ENCODE measurements at places on chromosomes 7 and 10.

DNA sequence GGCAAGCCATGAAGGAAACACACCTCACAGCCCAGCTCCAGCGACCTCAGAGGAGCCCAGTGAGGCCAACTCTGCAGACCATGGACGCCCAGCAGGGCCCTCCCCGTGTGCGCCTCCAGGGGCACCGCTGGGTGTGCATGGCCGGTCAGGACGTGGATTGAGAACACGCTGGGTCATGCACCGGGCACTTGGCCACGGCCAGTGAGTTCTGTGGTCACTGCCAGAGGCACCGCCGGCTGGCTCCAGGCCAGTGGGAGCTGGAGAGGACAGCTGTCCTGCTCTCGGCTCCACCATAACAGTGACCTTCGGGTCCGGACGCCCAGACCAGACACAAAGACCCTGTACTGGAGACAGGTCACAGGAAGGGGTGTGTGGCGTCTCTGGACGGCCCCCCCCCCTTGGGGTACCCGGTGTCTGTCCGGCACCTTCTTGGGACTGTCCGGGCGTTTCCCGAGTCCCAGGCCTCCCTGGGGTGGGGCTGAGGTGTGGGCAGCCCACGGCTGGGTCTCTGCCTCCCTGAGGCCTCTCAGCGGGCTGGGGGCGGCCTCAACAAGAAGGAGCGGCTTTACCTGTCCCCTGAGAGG, 50.4 kb upstream of the NKX6-2 start:
- DNase-seq, result no peak

- no peak for DNase-seq
Measured at GRCh38 chr10:23478570-23478969, 39.7 kb downstream of the OTUD1 start.

DNA sequence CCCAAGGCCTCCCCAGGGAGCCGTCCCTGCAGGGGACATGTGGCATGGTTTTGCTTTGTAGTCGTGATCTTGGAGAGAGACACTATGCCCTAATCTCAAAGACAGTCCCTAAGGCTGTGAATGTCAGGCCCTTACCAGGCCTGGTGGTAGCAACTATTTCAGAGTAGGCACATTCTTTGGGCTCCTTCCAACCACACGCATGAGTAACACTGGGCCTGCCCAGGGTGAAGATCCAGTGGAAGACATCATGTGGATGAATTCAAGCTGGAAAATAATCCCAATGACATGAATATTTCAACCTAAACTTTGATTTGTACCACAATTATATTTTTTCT, 39.5 kb upstream of the INSIG1 start:
- no peak for DNase-seq

DNA sequence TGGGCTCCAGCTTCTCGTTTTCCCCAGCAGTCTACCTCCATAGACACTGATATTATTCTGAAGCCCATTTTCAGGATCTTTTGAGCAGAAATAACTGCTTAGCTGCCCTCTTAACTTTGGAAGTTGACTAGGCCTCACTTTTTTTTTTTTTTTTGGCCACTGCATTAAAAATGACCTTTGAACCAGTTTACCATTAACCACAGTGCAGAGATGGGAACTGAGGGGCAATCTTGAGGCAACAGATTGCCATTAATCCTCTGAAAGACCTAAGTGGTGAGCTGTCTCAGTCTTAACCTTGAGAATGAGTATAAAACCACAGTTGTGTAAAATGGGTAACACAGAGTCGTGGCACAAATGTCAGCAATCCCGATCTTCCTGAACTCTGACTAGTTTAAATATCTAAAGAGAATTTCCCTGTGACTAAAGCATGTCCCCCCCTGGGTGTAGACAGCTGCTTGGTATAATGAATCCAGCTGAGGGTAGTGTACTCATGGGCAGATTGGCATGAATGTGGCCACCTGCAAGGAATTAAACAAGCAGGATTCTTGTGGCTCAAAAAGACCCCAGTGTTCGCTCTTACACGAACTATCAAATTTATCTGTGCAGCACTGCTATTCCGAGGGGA, 46.1 kb upstream of the FMC1 start:
- no peak for DNase-seq

DNA sequence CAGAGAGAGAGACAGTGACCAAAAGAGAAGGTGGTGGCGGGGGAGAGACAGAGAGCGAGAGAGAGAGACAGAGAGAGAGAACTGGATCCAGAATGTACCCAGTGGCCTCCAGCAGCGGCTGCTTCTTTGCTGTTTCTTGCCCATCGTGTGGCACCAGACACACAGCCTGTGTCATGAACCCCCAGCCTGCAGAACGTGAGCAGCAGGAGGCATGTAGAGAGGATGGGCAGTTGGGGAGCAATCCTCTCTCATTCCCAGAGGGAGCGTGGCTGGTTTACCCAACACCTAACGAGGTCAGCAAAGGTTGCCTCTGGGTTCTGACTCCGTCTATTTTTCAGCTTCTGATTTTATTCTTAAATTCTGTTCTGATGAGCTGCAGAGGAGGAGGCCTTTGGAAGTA, 168.1 kb downstream of the ADARB2 start:
- DNase-seq, result no peak

DNA sequence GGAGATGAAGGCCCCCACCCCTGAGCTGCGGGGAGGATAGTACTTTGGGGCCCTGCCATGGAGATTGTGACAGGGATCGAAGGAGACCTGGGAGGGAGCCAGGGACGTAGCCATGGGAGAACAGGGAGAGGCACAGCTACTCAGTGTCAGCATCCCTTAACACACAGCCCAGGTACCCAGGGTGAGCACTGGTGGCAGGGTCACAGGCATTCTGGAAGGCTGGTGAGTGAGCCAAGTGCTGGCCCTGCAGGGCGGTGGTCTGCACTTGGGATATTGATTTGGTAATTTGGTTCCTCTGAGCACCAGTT, 39.8 kb downstream of the VWA2 start:
- no peak for DNase-seq

DNA sequence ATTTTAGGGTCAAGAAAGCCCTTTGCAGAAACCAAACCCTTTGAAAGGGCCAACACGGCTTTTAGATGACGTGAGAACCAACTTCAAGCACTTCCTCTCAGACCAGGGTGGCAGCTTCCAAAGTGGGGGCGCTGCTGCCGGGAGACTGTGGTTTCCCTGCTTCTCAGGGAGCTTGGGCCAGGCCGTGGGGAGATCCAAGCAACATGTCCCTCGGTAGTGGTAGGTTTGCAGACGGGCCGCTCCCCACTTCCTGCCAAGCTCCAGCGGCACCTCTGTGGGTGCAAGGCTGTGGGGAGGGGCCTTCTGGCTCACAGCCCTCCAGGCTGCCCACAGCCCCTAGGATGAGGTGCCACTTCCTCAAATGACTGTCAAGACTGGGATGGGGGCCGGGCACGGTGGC, 132.4 kb downstream of the FAM53B start:
- DNase-seq, result no peak

GRCh38 chr10:102274062-102274461, 28.7 kb downstream of the GBF1 start:
- DNase-seq, result no peak

- DNase-seq, result no peak
Measured at GRCh38 chr10:79147306-79147705, 78.5 kb downstream of the ZMIZ1 start.

DNA sequence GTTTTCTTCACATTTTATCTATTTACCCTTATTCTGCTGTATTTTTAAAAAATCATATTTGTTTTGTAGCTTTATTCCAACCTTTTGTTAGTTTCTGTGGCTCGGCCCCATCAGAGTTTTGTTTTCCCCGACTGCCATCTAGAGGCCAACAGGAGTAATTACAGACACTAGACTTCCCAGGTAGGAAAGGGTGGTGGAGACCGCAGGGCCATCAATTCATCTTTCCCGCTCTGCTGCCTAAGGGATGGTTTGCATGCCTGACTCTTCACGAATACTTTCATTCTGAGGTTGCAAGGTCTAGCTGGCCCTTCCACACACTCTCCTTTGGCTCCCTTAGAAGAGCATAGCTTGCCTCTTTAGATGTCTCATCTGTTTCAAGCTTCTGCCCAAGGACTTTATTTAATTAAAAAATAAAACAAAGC, 38.3 kb downstream of the LYZL2 start:
- peak; percentile 33 for DNase-seq

DNA sequence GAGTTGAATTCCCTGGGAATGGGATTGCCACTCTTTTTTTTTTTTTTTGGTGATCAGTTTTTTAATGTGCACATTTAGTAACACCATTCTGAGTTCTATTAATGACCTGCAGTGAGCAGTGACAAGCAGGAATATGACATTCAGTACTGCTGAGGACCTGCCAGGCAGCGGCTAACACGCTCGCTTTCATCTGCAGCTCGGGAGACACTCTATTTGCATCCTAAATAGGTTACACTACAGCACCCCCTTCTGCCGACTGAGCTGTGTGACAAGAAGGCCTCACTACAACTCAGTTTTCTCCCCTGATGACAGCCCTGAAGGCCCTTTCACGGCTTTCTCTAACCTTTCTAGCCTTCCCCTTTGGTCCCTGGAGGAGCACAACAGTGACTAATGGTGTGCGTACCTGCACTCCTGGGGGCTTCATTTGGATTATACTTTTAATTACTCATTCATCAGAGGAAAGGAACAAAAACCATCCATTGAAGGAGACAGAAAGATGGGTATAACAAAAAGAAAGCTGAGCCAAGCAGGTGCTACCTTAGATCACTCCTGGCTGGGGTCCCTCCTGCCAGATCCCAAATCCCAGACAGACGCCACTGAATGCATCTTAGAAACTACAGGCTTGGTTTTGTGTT, 872.4 kb downstream of the LRMDA start:
- no peak for DNase-seq

- DNase-seq, result no peak
Measured at GRCh38 chr10:76784076-76784475, 853.5 kb downstream of the KCNMA1 start.

GRCh38 chr10:31759124-31759798, 169.4 kb downstream of the ARHGAP12 start:
- DNase-seq, result peak; percentile 10

DNA sequence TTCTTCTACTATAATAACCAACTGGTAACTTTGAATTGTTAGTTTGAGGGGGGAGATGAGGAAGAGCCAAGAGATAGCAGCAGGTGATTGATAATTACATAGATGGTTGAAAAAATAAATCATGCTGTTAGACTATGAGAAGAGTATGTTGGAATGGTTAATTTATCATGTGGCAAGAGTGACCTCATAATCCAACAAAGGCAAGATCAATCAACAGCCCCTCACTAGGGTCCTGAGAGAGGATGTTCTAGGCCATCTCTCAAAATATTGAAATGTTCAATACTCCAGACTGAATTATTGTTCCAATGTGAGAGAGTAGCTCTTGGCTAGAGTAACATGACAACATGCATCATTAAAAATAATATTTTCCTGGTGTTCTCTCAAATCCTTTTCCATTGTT, 67.9 kb downstream of the ADD3 start:
- no peak for DNase-seq

DNA sequence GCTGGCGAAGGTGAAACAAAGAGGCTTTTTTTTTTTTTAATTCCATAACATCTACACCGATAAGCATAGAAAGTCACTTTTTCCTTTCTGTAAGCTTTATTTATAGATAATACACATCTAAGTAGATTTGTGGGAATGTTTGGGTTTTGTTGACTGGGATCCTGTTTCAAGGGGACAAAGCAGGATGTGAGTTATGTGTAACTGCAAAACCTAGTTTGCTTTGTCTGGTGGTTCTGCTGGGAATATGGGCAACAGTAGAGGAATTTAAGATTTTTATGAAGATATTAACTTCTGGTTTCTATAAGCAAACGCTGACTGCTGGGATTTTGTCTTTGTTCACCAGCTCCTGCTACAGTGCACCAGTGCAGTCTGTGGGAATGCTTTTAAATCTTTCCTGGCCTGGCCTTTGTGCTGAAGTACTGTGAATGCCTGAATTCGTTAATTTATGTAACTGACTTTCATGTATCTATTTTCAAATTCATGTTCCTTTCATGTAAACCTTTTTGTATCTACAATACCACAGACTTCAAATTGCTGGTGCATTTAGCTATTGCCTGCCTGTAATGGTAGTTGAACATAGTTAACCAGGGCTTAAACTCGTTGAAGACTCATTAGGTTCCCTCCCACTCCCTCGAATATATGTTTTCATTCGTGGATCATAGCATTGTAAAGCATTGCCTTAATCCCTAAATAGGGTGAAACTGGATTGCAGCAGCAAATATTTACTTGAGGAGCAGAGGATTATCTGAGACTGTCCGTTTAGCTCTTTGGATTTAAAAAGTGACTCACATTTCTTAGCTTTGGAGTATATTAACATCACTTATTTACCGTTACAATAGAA, 1.5 kb downstream of the KLHL7 start:
- no peak for DNase-seq

- DNase-seq, result no peak
Measured at GRCh38 chr7:78395298-78396036, 596.9 kb downstream of the PHTF2 start.

DNA sequence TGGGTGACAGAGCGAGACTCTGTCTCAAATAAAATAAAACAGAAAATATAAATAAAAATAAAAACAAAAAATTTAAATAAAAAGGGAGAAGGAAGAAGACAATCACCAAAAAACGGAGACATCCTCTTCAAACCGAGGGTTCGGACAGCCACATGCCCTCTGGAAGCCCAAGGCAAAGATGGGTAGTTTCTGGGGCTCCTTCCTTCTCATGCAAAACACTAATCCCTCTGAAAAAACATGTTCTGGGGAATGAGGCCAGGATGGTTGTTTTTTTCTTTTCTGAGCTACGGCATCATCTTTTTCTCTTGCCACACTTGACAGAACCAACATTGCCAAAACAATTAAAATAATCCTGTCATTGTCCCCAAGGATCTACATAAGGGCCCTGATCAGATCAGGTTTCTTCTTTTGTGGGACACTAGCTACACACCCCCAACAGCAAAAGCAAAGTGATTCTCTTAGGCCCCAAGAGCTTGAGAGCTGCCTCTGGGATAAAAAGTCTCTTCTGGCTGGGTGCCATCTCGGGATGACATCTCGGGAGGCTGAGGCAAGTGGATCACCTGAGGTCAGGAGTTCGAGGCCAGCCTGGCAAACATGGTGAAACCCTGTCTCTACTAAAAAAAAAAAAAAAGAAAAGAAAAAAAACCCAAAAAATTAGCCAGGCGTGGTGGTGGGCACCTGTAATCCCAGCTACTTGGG, 14.2 kb upstream of the POR start:
- no peak for DNase-seq

GRCh38 chr7:96508371-96508770, 186.5 kb upstream of the SLC25A13 start:
- DNase-seq, result no peak

- DNase-seq, result no peak
Measured at GRCh38 chr10:78634835-78635234, 433.9 kb upstream of the ZMIZ1 start.

GRCh38 chr10:52649511-52649910, 123.1 kb downstream of the MBL2 start:
- DNase-seq, result no peak

- no peak for DNase-seq
Measured at GRCh38 chr10:19993714-19994315, 177.6 kb downstream of the PLXDC2 start.

- no peak for DNase-seq
Measured at GRCh38 chr10:11429439-11430052, 181.9 kb downstream of the USP6NL start.
